ENCODE measurements at places on chromosomes 12 and 14. TPM values are rescaled to one million over a fixed set of nuclear protein-coding genes. Genes with fewer than 3 reads are reported as not detected.

GRCh38 chr12:402029-402389 is 565 bp downstream of the CCDC77 start:
- no peak for DNase-seq

GRCh38 chr12:96177013-96177412 is 17.2 kb upstream of the ELK3 start:
- DNase-seq = peak; percentile 48

DNA sequence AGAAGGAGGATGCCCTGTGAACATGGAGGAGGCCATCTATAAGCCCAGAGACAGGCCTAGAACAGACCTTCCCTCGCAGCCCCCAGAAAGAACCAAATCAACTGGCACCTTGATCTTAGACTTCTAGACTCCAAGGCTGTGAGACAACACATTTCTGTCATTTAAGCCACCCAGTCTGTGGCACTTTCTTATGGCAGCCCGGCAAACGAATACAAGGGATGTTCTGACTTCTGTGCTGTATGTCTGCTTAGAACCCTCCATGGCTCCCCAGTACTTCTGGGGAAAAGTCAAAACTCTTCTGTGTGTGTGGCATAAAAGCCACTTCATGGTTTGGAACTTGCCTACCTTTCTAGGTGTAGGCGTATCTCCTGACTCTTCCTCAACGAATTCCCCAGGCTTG is 42.9 kb downstream of the RBM19 start:
- DNase-seq = no peak

- no peak for DNase-seq
Measured at GRCh38 chr12:110850762-110851161, 4.0 kb downstream of the CCDC63 start.

DNA sequence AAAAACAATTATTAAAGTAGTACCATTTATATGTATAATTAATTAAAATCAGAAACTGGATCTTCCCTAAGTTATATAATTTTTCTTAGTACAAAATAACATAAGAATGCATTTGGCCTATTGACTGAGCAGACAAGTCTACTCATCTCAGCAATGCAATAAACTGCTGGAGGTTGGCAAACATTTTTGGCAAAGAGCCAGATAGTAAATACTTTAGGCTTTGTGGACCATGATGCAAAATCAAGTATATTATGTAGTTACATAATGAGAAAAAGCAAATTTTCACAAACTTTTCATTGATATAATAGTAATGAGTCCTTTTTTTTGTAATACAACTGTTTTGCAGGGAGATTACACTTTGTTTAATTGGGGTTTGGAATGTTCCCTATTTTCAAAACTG is 30.9 kb downstream of the ERGIC2 start:
- no peak for DNase-seq

Gene CKAP4
- total RNA-seq = 13.5 TPM

Gene POTEM
- total RNA-seq = not detected

Gene HOXC12
- not detected for total RNA-seq

All from activated T-cell treated with anti-CD3 and anti-CD28 coated beads, Interleukin-2, amount 50 U/mL, for 4 hours (primary cell).